T-helper 2 cell treated with Interferon-gamma antibody and Interleukin-4, amounts not matched to agents 5 μg/mL and 100 μg/mL, for 36 hours (primary cell): ENCODE measurements at places on chromosomes 1 and 21.

DNA sequence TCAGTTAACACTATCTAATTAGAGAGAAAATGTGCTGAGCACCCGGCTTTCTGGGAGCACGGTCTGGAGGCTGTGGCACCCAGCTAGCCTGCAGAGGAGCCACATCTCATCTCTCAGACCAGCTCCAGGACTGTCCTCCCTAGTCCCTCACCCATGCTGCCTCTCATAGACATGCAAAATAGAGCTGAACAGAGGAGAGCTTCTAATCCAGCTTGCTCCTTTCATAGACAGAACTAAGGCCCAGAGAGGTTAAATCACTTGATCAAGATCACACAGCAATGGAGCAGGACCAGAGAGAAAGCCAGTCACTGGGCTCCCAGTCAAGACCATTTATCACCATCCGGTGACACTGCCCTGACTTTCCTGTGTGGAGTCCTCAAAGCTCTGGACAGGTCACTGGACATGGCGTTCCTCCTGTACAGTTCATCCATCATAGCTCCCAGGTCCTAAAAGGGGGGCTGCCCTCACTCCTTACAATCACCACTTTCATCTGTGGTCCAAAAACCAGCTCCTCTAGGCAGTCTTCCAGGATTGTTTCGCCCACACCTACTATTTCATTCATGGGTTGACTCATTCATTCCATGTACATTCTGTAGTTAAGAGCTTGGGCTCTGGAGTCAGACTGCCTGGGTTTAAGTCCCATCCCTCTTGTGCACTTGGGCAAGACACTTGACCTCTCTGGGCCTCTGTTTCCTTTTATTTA, 8.8 kb upstream of the CAMK2N1 start:
- no peak for DNase-seq

DNA sequence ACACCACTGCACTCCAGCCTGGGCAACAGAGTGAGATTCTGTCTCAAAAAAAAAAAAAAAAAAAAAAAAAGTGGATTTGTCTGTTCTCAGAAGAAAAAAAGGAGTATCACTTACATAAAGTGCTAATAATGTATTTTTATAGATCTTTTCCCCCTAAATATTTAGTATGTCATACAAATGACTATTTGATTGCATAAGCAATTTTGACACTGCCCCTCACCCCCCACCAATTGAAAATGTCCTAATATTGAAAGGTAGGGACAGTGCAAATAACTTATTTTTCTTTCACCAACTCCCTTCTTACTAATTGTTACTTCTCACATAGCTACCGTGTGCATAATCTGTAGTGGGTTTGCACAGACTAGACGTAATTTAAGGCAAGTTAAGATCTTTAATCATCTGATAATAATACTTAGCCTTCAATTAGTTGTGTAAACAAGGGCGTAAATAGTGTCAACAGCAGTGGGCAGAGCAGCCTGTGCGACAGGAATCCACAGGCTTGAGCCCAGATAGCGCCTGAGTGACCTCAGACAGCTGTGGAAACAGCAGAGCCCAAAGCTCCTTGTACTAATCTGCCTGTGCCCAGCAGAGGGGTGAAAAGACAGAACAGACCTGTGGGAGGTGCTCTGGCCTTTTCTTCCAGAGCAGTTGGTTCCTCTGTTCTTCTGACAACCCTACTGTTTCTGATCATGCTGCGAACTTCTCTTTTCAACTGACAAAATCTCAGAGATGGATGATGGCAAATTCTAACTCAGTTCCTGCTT, 4.5 kb upstream of the IER5 start:
- peak; percentile 46 for DNase-seq

DNA sequence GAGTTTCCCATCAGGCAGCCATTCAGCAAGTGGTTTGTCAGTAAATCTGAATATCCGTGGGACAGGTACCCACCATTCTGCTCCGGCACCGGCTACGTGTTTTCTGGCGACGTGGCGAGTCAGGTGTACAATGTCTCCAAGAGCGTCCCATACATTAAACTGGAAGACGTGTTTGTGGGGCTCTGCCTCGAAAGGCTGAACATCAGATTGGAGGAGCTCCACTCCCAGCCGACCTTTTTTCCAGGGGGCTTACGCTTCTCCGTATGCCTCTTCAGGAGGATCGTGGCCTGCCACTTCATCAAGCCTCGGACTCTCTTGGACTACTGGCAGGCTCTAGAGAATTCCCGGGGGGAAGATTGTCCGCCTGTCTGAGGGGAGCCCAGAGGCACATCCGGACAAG, 48.4 kb downstream of the B3GALT5 start:
- DNase-seq = no peak

DNA sequence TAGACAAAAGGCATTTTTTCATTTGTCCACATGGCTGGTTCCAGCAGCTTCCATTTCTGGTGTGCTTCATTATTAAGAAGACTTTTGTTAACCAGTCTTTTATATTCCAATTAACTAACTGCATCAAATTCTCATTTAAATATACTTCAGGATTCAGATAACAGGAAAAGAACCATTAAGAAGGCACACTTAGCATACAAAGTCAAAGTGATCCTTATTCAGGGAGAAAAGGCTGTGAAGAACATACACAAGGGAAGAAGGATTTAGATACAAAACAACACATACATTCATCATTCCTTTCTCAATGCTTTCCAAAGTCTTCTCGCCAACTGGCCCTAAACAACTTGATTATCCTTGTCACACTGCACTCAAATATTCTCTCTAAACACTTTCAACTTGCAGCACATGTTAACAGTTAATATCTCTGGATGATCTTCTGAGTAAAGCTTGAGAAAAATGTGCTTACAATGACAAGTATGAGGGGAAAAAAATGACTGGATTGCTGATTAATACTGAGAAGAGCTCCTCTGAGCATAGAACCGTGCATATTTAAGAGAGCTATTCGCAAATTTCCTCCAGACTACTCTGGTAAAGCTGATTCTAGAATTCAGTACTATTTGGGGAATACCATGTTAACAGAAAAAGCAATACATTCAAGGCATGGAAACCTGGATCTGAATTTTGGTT, 225.2 kb upstream of the TNR start:
- DNase-seq = no peak

GRCh38 chr1:110601332-110601731, 4.8 kb downstream of the KCNA2 start:
- DNase-seq = no peak

DNA sequence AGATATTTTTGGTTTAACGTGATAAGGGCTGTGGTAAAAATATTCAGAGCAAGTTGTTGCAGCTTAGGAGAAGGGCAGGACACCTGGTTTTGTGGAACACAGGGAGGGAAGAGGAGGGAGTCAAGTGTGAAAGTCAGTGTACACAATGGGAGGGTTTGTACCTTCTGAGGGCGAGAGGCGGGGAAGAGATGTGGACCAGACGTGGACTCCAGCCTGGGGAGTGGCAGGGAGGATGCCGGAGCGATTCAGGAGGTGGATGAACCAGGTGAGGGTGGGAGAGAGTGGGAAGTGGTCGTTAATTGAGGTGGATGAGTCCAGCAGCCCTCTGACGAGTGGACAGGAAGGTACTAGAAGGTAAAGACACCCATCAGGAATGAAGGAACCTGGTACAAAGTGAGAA, 52.2 kb upstream of the IRF2BP2 start:
- DNase-seq = no peak
